CD4-positive, alpha-beta T cell treated with Interleukin-17A for 4 hours (primary cell): ENCODE measurements at places on chromosomes 1 and 21.

DNA sequence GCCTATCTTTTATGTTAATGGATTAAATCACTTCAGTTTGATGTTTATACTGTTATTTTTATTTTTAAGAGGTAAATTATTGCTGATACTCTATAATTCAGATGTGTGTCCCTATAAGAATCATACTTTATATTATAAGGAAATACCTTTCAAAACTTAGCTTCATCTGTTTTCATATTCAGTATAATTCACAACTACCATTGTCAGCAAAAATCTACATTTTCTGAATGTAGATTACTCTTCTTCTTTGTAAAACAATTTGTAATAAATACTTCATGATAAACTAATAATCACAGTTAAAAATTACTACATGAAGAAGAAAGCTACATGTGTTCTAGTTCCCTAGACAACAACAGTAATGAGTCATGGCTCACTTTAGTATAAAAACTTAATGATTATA, 115.4 kb upstream of the SERTAD4 start:
- no peak for DNase-seq

- DNase-seq: no peak
Measured at GRCh38 chr1:238648296-238648695, 738.1 kb upstream of the CHRM3 start.

- no peak for DNase-seq
Measured at GRCh38 chr1:8137481-8138244, 111.6 kb upstream of the ERRFI1 start.

DNA sequence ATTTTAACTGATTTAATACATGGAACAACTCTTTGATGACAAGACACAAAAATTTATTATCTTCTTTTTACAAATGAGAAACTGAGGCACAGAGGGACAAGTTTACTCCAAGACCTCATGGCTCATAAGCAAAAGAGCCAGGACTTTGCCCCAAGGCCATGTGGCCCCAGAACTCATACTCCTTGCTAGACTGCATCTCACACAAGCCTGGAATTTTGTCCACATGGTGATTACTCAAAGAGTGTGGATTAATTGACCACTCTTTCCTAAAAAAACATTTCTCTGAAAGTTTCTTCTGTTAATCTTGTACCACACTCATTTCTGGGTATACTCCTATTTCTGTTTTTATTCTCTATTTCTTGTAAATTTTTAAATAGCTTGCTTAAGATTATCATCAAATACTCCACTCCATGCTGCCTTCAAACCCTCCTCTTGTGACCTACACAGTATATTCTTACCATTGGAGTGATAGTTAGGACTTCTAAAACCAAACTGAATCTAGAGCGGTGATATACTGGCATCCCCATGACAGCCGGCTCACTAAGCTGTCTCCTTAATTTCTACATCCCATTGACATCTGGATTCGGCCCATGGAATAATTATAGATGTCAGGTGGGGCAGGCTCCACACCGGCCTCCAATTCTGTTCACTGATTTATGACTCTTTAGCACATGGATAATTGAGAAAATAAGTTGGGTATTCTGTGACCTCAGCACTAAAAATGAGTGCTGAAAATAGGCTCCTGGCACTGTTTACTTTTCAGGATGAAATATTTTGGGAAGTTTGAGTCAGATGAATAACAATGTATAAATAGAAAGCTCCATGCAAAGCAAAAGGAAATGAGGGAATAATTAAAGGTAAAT, 16.1 kb downstream of the RGS4 start:
- no peak for DNase-seq

DNA sequence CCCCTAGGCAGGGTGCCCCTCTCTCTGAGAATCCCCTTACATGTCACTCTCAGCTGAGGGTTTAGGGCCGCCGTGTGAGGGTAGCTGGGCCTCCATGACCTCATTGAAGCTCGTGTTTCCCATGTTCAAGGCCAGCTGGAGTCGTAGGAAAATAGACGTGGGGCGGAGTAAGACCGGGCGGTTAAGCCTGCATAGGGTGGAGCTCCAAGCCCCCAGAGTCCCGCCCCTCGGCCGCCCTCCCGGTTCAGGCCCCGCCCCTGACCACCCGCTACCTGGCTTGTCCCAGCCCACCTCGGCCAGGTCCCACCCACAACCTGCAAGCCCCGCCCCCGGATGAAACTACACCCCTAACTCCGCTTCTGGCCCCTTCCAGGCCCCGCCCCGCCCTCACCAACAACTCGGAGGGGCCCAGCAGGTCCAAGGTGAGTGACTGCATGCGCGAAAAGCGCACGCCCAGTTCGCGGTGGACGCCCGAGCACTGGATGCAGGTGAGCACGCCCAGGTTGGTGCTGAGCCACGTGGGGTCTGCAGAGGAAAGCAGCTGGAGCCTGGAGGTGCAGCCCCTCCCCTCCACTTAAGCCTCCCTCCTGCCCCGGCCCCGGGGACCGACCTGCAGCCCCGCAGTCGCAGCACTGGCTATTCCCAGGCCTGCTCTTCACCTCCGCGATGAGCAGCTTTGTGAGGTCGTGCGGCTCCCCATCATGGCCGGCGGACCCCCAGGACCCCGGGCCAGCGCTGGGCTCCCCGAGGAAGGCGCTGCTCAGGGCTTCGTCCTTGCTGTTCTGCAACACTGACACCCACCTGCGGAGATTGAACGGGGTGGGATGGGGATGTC, 12.2 kb upstream of the TCEA3 start:
- peak; percentile 69 for DNase-seq

DNA sequence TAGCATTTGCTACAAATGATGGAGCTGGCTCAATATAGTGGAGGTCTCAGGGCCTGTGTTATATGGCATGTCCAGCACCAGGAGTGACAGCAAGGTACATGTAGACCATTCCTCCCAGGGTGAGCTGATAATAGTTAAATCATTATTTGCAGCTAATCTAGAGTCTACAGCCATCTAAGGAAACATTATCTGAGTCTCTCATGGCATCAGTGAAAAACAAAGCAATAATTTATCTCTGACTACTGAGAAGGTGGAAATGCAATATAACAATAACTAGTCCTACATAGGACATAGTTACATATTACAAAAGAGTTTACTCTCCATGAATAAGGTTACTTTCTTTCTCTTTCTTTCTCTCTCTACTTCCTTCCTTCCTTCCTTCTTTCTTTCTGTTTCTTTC, 143.4 kb upstream of the KCNK2 start:
- DNase-seq: no peak

DNA sequence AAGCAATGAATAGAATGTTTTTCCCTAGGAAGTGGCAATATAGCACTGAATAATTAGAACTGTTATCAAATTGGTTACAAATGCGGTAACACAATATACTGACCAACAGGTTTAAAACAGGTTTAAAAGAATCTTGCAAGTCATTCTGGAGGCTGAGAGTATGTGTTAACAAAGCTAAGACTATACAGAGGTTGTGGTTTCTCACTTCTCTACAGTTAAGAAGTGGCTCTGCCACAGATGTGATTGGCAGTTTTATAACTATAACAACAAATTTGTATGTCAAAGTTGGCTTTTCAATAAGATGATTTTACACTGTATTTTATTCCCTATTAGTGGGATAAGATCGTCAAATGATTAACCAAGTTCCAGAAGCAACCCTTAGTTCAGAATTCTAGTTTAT, 7.1 kb downstream of the ANGEL2 start:
- no peak for DNase-seq

DNA sequence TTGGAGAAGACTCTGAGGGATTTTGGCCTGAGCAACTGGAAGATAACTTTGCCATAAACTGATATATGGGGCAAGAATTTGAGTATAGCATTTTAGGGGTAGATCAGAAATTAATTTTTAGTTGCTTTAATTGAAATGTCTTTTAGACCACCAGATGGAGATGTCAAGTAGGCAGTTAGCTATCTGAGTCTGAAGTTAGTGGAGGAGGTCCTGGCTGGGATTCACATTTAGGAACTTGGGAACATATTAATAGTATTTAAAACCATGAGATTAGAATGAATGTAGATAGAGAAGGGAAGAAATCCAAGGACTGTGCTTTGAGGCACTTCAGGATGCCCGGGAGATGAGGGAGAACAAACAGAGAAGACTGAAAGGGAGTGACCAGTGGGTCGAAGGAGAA, 32.6 kb downstream of the SLC44A3 start:
- DNase-seq: no peak

- DNase-seq: no peak
Measured at GRCh38 chr21:24436236-24436635, 1171.0 kb downstream of the MRPL39 start.

- no peak for DNase-seq
Measured at GRCh38 chr21:26188422-26188821, 17.9 kb upstream of the APP start.

- no peak for DNase-seq
Measured at GRCh38 chr21:16454399-16454798, 724.6 kb downstream of the USP25 start.

GRCh38 chr1:31569596-31570173, 6.6 kb upstream of the TINAGL1 start:
- DNase-seq: no peak
